ENCODE measurements at places on chromosomes 4 and X.

GRCh38 chrX:133033010-133033409, 63.9 kb downstream of the USP26 start:
- no peak overlapping the region for H3K27ac ChIP-seq
- no peaks in the 10 kb centered on the region for H3K4me1 ChIP-seq
- no peaks in the 10 kb centered on the region for H3K36me3 ChIP-seq
- H3K27me3 ChIP-seq = no peaks in the 10 kb centered on the region

- H3K4me1 ChIP-seq = no peaks in the 10 kb centered on the region
- no peak overlapping the region for H3K27ac ChIP-seq
- no peak for DNase-seq
Observed at GRCh38 chr4:33914386-33914785, 2329.9 kb downstream of the ARAP2 start.

- no peak overlapping the region for H3K4me3 ChIP-seq
- no peak overlapping the region for H3K27ac ChIP-seq
- peaks cover 4% of the 10 kb centered on the region for H3K27me3 ChIP-seq
- no peaks in the 10 kb centered on the region for H3K4me1 ChIP-seq
Observed at GRCh38 chrX:810186-810585, 179.6 kb downstream of the SHOX start.

GRCh38 chrX:830532-830931, 199.9 kb downstream of the SHOX start:
- no peaks in the 10 kb centered on the region for H3K27me3 ChIP-seq
- no peak overlapping the region for H3K4me3 ChIP-seq
- no peak overlapping the region for H3K27ac ChIP-seq
- no peak for DNase-seq
- H3K36me3 ChIP-seq = no peaks in the 10 kb centered on the region

DNA sequence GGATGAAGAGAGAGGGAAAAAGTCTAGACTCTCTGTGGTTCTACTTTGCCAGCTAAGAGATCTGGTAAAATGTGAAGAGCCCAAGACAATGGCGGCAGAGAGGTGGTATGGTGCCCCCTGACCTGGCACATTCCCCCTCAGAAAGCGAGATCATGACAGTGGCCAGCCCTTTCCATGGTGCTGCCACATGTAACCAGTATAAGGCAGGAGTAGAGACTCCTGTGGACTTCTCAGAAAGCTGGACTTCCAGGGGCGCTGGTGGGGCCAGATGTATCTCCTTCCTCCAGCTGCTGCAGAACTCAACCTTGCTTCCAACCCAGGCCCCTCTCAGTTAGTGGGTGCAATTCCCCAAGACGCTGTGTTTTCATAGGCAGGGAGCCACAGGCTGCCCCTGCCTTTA, 9.6 kb downstream of the CTAG1A start:
- H3K4me3 ChIP-seq = no peak overlapping the region
- H3K36me3 ChIP-seq = no peaks in the 10 kb centered on the region
- no peaks in the 10 kb centered on the region for H3K4me1 ChIP-seq
- no peak overlapping the region for H3K27ac ChIP-seq
- no peak for DNase-seq

DNA sequence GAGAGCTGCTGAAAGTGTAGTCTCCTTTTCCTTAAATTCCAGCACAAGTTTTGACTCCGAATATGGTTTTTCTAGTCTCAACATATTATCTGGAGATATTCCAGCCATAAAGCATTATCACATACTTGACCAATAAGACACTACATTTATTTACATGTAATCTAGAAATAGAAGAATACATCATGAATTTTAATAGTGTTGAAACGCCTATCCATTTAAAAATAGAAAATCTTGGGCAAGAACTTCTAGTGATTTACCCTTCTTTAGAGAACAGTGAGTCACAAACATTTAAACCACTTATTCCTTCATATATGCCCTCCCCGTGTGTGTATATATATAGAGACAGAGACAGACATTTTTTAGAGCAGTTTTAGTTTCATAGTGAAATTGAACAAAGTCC, 161.5 kb downstream of the SOWAHB start:
- H3K27ac ChIP-seq = no peak overlapping the region
- DNase-seq = no peak
- H3K4me1 ChIP-seq = peaks cover 22% of the 10 kb centered on the region
- H3K36me3 ChIP-seq = no peaks in the 10 kb centered on the region
- H3K27me3 ChIP-seq = no peaks in the 10 kb centered on the region

- no peaks in the 10 kb centered on the region for H3K27me3 ChIP-seq
- H3K4me1 ChIP-seq = peaks cover 15% of the 10 kb centered on the region
- peak; percentile 7 for DNase-seq
- H3K27ac ChIP-seq = no peak overlapping the region
- no peak overlapping the region for H3K4me3 ChIP-seq
Observed at GRCh38 chr4:138609943-138610350, 367.8 kb upstream of the SLC7A11 start.

DNA sequence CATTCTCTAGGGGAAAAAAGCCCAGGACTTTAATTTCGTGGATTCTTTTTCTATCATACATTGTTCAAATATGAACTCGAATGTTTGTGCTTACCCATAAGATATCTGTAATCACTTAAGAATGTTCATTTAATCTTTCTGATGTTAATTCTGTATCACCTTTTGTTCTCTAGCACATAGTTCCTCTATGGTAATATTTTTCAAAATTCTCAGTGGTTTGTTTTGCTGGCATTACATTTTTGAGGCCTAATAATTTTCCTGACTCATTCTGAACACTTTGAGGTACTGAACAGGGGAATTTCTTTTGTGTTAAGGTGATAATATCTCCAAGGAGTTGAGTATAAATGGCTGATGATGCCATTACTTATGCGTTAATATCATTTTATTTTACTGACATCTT, 490.7 kb upstream of the PITX2 start:
- no peaks in the 10 kb centered on the region for H3K27me3 ChIP-seq
- no peaks in the 10 kb centered on the region for H3K4me1 ChIP-seq
- no peak overlapping the region for H3K4me3 ChIP-seq

GRCh38 chr4:80489798-80490197, 154.3 kb downstream of the CFAP299 start:
- no peak overlapping the region for H3K27ac ChIP-seq
- no peak overlapping the region for H3K4me3 ChIP-seq
- no peaks in the 10 kb centered on the region for H3K27me3 ChIP-seq

DNA sequence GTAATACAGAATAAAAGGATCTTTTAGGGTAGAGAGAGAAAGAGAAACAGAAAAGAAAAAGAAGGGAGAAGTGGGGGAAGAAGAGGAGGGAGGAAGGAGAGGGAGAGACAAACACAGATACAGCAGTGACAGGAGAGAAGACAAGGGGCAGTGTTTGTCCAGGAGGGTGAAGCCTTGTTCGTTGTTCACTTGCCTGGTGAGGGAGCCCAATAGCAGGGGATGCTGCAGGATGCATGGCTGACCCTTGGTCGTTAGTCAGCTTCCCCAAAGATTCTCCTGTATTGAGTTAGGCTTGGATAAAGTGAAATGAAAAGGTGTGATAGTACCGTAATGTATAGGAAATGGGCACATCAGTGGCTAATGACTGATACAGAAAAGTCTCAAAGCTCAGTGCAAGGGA, 403.7 kb downstream of the IL15 start:
- DNase-seq = no peak
- no peaks in the 10 kb centered on the region for H3K4me1 ChIP-seq
- no peak overlapping the region for H3K27ac ChIP-seq
- no peak overlapping the region for H3K4me3 ChIP-seq
- H3K36me3 ChIP-seq = no peaks in the 10 kb centered on the region

GRCh38 chr4:162959046-162959445, 207.6 kb downstream of the NAF1 start:
- no peak overlapping the region for H3K4me3 ChIP-seq
- no peaks in the 10 kb centered on the region for H3K27me3 ChIP-seq
- DNase-seq = no peak
- no peaks in the 10 kb centered on the region for H3K4me1 ChIP-seq
- no peaks in the 10 kb centered on the region for H3K36me3 ChIP-seq

DNA sequence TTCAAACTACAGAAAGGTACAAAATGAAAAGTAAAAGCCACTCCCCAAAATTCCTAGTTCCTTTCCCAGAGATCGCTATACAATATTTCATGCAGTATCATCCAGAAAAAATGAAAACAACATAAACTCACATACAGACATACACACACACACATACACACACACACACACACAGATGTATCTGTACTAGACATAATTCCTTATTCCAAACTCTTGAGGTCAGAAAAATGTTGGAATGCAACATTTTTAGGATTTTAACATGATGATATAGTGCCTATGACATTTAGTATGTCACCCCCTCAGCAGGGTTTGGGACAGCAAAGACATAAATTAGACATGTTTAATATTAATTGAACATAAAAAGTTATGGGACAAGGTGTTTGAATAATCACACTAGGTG, 73.4 kb upstream of the LHFPL1 start:
- no peaks in the 10 kb centered on the region for H3K4me1 ChIP-seq
- no peak overlapping the region for H3K27ac ChIP-seq
- H3K4me3 ChIP-seq = no peak overlapping the region
- H3K36me3 ChIP-seq = no peaks in the 10 kb centered on the region
- no peak for DNase-seq
